ENCODE measurements at places on chromosomes 2 and 18. TPM values are rescaled to one million over a fixed set of nuclear protein-coding genes. Genes with fewer than 3 reads are reported as not detected.

GRCh38 chr2:102540882-102541281, 67.9 kb downstream of the SLC9A4 start:
- no peak overlapping the region for H3K27ac ChIP-seq
- peaks cover 19% of the 10 kb centered on the region for H3K27me3 ChIP-seq
- no peak overlapping the region for H3K4me3 ChIP-seq
- no peaks in the 10 kb centered on the region for H3K4me1 ChIP-seq
- H3K36me3 ChIP-seq: no peaks in the 10 kb centered on the region

GRCh38 chr2:51011254-51011653, 20.7 kb downstream of the NRXN1 start:
- no peaks in the 10 kb centered on the region for H3K27me3 ChIP-seq
- no peaks in the 10 kb centered on the region for H3K4me1 ChIP-seq
- H3K27ac ChIP-seq: no peak overlapping the region

- no peak overlapping the region for H3K27ac ChIP-seq
- H3K4me1 ChIP-seq: peaks cover 2% of the 10 kb centered on the region
- H3K27me3 ChIP-seq: no peaks in the 10 kb centered on the region
- H3K4me3 ChIP-seq: no peak overlapping the region
- H3K36me3 ChIP-seq: peaks cover 2% of the 10 kb centered on the region
Observed at GRCh38 chr18:26335156-26335555, 108.9 kb downstream of the TAF4B start.

DNA sequence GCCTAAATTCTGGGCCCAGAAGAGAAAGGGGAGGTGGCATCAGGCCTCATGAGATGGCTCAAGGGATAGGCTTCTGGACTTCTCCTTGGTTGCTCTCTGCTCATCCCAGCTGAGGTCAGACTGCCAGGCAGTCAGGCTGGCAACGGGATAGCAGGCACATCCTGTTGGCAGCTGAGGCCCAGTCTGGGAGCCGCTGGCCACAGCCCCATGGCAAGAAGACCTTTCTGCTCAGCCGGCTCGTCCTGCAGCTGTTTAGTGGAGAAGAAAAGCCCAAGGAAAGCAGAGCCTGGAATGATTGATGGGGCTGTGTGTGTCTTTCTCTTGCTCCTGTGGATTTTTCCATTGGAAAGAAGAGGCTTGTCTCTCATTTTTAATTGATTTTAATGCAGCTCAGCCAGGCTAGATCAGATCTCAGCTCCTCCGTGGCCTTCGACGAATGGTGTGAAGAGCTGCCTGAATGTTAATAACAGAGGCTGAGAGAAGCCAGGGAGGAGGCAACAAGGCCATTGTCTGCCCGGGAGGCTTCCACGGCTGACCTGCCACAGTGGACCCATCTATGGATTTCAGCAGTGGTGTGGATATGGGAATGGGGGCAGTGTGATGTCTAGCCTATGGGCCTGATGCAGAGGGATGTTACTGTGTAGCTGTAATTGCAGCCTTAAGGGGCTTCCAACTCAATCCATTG, 99.5 kb downstream of the HS1BP3 start:
- no peaks in the 10 kb centered on the region for H3K4me1 ChIP-seq
- no peak overlapping the region for H3K4me3 ChIP-seq
- no peaks in the 10 kb centered on the region for H3K27me3 ChIP-seq

DNA sequence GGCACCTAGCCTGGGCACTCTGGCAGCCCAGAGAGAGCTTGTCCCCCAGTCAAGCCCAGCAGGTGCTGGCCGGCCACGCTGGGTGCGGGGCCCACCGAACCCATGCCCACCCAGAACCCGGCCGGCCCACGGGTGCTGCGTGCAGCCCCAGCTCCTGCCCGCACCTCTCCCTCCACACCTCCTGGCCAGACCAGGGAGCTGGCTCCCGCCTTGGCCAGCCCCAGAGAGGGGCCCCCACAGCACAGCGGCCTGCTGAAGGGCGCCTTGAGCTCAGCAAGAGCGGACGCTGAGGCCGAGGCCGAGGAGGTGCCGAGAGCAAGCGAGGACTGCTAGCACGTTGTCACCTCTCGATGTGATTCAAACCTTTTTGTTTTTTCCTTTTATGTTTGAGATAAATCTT, 407.0 kb upstream of the KCNJ3 start:
- H3K4me3 ChIP-seq: no peak overlapping the region
- H3K36me3 ChIP-seq: no peaks in the 10 kb centered on the region
- H3K27ac ChIP-seq: no peak overlapping the region
- no peaks in the 10 kb centered on the region for H3K4me1 ChIP-seq
- H3K27me3 ChIP-seq: no peaks in the 10 kb centered on the region

- no peak overlapping the region for H3K4me3 ChIP-seq
- no peak for DNase-seq
- peaks cover 2% of the 10 kb centered on the region for H3K36me3 ChIP-seq
- H3K27ac ChIP-seq: no peak overlapping the region
Observed at GRCh38 chr2:68620772-68621171, 22.6 kb upstream of the PROKR1 start.

DNA sequence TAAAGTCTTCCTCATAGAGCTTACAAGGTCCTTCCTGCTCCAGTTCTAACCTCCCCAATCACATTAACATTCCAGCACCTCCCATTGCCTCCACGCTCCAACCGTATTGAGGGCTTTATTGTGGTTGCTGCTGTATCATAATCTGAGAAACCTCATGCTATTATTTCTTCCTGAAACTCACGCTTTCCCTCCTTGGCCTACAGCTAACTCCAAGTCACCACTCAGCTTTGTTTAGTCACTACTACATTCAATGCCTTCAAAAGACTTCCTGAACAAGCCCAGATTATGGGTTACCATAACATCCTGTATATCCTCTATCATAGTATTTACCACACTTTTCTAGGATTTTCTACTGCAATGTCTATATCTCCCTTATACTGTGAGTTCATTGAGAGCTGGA, 230.4 kb downstream of the IKZF2 start:
- no peak overlapping the region for H3K4me3 ChIP-seq
- H3K27ac ChIP-seq: no peak overlapping the region
- no peaks in the 10 kb centered on the region for H3K27me3 ChIP-seq
- no peaks in the 10 kb centered on the region for H3K36me3 ChIP-seq

DNA sequence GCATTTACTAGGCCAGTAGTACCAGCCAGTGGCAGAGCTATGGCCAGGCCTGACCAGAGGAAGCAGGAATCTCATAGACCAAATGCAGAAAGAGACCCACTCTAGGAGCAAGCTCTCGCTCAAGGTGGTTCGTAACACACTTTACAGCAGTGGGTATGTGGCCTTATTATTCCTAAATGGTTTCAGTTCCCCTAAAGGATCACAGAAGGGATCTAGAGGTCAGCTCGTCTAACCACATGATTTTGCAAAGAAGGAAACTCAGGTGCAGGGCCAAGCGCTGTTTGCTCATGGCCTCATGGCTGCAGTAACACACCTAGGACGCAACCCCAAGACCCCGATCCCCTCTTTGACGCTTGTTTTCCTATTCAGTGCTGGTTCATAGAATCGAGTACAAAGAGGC, 65.5 kb upstream of the ATG16L1 start:
- H3K27ac ChIP-seq: no peak overlapping the region
- H3K36me3 ChIP-seq: peaks cover 20% of the 10 kb centered on the region
- H3K4me1 ChIP-seq: peaks cover 9% of the 10 kb centered on the region
- no peaks in the 10 kb centered on the region for H3K27me3 ChIP-seq

APOB gene
- not detected for total RNA-seq

ALLC gene
- total RNA-seq: not detected

ASB18 gene
- total RNA-seq: not detected

TUBB8B gene
- total RNA-seq: not detected

C2orf15 gene
- 2.4 TPM for total RNA-seq

ANKRD30BL gene
- not detected for total RNA-seq

AGXT gene
- not detected for total RNA-seq

LCT gene
- total RNA-seq: 0.07 TPM

CCDC93 gene
- total RNA-seq: 51.6 TPM

SERPINB12 gene
- not detected for total RNA-seq

CFAP221 gene
- not detected for total RNA-seq

FBXO11 gene
- total RNA-seq: 95.7 TPM
